Retinal pigment epithelial cell (primary cell): ENCODE measurements at places on chromosomes 1 and 21.

DNA sequence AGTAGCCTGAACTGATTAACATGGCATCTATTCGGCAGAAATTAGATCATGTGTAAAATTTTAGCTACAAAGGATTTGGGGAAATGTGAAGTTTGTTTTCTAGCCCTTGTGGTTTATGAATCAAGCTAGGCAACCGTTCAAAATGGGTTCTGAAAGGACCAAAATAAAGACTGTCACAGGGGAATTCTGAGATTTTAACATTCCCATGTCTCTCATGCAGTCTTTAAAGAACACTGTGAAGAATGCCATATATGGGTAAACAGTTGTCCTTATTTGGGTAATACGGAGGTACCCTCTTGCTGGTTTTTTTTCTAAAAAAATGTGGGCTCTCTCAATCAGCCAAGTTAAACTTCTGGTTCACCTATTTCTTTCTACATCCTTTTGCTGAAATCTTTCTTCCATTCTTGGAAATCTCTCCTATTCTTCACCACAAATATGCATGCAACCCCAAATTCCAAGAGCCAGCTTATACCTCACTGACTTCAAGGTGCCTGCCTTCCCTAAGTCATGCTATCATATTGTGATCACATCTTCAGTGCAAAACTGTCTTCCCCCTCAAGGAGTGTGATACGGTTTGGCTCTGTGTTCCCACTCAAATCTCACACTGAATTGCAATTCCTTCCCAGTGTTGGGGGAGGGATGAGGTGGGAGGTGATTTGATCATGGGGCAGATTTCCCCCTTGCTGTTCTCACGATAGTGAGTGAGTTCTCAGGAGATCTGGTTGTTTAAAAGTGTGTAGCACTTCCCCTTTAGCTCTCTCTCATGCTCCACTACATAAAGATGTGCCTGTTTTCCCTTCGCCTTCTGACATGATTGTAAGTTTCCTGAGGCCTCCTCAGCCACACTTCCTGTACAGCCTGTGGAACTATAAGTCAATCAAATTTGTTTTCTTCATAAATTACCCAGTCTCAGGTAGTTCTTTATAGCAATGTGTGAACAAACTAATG, 308.7 kb downstream of the TTLL7 start:
- no peak for DNase-seq

DNA sequence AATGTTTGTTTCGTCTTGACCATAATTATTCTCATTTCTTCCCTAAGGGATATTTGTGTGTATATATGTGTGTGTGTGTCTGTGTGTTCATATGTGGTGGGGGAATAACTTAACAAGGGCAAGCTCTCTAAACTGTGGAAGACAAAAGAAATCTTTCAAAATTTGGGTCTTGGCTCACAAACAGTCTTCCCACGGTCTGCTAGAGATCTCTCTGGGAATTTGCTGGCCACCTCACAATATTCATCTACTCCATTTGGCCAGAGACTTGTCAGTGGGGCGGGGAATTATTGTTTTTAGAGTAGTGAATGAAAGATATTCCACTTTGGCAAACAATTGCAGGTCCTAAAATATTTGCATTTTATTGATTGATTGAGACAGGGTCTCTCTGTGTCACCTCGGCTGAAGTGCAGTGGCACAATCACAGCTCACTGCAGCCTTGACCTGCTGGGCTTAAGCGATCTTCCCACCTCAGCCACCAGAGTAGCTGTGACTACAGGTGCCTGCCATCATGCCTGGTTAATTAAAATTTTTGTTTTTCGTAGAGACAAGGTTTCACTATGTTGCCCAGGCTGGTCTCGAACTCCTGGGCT, 8.0 kb upstream of the EIF2B3 start:
- DNase-seq, result no peak

DNA sequence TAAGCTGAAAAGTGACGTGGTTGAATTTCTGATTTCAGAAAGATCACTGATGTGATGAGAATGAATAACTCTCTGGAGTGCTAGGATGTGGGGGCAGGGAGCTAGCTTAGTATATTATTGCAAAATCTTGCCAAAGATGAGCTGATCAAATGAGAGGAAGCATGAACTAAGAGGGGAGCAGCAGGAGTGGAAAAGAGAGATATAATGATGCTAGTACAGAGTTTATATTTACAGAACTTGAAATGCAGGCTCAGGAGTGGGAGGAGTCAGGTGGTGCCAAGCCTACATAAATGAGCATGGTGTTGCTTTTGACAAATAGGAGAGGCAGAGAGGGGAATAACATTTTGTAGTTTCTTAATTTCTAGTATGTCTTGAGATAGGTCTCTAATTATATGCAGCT, 38.1 kb upstream of the NBL1 start:
- no peak for DNase-seq

GRCh38 chr1:98766255-98766654, 104.7 kb downstream of the SNX7 start:
- DNase-seq, result no peak

- DNase-seq, result no peak
Observed at GRCh38 chr1:37147906-37148305, 113.6 kb upstream of the GRIK3 start.

- no peak for DNase-seq
Observed at GRCh38 chr1:200262326-200262965, 147.4 kb downstream of the ZNF281 start.

- no peak for DNase-seq
Observed at GRCh38 chr1:75431843-75432242, 179.1 kb downstream of the SLC44A5 start.

DNA sequence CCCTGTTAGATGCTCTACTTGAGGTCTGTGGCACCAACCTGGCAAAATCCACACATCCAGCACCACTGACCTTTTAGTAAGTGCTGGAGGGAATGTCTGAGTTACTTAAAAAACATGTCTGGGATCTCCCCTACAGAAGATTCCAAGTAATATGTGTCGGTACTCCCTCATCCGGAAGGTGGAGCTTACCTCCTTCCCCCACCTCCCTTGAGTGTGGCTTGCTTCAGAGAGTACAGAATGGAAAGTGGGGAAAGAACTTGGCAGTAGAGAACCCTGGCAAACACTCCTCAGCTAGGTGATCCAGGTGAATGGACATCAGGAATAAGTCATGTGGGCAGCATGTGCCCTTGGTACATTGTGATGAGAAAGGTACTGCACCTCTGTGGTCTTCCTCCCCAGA, 49.0 kb upstream of the BCAR3 start:
- no peak for DNase-seq

DNA sequence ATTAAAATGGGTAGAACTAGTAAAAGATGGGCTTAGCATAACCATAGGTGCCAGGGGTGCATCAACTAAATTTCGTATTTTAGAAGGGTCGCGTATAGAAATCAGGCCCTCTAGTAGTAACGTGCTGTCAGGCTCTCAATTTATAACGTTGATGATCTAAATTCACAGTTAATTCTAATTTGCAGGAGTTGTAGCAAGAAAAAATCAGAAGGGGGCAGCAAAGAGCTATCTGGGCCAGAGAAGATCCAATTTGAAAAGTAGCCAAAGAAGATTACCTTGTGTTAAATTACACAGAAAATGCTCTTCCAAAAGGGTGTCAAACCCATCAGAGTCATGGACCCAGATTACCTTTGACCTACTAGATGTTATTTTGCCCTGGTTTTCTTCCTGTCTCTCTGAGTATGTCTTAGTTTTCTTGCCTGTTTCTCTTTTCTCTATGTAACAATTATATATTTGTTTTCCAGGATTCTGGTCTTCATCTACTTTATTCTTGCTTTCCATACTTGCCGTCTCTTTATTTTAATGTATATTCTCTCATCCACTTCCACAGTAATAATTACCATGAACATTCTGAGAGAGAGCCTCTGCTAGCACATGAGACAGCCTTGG, 1030.9 kb downstream of the AMY1C start:
- no peak for DNase-seq

DNA sequence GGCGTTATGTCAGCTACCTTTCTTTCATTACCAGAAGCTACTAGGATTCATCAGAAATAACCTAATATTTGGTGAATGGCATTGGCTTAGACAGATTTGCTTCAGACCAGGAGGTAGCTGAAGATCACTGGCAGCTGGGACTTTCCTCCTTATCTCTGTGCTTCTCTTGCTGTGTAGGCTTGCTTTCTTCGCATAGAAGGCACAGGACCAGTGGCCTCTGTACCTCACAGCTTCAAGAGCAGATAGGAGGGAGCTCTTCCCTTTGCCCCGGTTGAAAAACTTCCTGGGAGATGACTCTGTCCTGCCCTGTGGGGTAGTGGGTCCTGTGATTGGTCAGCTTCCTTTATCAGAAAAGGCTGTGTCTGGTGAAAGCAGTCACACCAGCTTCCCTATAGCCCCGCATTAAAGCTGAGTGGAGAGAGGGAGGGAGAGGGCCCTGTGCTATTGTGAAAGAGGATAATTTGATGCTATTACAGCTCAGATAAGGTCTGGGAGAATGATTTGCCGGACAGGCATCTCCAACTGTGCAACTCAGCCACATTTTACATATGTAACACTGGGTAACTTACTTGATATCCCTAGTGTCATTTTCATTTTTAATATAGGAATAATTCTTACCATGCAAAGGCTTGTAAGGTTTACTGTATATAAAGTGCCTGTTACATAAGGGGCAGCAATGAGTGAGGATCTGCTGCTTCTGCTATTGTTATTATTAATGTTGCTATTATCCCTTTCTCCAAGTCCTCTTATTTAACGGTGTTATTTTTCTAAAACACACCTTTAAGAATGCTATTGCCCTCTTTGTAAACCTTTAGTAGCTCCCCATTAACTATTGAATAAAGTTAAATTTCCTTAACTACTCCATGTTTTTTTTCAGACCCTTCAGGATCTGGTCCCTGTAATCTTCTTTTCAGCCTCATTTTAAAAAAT, 31.6 kb downstream of the OSBPL9 start:
- DNase-seq, result no peak

DNA sequence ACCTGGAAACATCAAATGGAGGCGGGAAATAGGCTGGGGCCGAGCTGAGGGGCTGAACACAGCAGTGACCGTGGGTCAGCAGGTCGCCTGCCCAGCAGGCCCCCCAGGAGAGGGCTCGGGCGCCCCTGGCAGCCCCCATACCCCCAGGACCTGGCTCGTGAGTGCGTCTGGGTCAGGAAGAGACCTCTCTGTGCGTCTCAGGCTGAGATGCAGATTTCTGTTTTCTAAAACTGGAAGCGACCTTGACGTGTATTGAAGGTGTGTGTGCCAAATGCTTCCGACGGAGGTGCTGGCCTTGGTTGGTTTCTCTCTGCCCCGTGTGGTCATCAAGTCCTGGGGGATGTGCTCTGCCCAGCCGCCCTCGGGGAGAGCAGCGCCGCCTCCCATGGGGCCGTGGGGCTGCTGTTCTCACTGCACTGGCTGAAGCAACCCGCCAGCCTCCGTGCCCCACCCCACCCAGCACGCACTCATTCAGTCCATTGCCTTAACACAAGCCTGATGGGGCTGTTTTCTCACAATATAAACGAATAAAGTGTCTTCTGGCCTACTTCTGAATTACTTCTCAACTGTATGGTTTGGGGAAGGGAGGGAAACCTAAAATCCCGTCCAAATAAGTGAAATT, 7.4 kb downstream of the PEX10 start:
- DNase-seq, result no peak

GRCh38 chr1:29551123-29551936, 315.0 kb downstream of the PTPRU start:
- DNase-seq, result no peak

- DNase-seq, result peak; percentile 56
Observed at GRCh38 chr1:172351754-172352161, 68.7 kb upstream of the C1orf105 start.

- DNase-seq, result no peak
Observed at GRCh38 chr1:214219902-214220301, 61.1 kb upstream of the SMYD2 start.

DNA sequence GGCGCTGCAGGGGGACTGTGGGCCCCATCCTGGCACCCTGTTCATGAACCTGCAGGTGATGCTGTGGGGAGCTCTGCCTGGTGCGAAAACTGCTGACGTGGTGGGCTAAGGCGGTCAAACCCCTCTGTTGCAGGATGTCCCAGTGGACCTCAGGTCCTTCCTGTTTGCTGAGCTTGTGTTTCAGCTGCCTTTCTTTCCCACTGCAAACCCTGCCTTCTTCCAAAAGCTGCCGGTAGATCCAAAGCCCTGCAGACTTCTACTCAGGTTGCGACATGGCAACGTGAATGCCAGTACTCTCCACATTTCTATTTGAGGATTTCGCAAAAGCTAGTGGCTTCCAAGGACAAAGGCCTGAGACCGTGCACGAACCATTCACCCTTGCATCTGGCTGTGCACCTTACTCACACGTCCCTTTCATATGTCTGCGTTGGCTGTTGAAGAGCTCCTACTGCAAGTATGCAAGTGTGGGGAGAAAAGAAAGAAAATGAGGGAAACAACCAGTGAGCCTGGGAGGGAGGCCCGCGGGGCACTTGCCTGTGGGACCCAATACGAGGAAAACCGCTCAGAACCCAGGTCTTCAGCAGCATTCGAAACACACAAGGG, 6.2 kb upstream of the RRP1 start:
- DNase-seq, result no peak

GRCh38 chr1:150973836-150974579, 627 bp downstream of the CERS2 start:
- DNase-seq, result no peak

DNA sequence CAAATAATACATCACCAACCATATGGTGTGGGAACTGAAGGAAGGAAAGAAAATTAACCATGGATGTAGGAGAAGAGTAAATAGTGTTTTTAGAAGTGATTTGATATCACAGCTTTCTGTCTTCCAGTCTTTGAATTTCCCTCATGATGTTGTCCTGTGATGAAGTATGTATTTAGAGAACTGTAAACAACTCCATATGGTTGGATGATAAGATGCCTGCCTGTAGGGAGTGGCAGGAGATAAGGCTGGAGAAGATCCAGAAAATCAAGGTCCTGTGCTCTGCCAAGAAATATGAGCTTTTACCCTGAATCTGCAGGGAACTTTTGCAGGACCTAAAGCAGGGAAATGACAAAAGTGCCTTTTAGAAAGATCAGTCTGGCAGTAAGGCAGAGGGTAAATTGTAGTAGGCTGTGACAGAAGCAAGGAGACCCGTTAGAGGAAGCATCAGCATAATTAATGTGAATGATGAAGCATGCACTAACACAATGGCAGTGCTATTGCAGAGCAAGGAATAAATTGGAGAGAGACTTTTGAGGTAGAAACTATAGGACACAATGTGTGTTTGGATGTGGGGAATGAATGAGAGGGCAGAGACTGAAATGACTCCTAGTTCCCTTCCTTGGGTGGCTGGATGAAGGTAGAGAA, 21.9 kb downstream of the CEPT1 start:
- no peak for DNase-seq

GRCh38 chr1:236733653-236734052, 47.4 kb downstream of the ACTN2 start:
- no peak for DNase-seq

DNA sequence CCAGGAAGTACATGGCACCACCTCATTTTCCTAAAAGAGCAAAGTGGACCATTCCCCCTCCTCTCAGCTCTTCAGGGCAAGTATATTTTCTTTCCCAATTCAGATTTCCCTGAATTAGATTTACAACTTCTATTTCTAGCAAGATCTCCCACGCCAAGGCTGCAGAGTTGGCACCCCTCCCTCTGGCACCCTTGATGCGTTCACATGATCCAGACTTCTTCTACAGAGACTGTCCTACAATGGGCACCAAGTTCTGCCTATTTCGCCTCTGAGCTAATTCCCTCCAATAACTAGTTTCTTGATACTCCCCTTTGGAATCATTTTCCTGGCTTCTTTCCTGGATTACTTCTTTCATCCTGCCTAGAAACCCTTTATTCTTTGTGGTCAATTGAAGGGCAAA, 122.0 kb downstream of the CDC7 start:
- DNase-seq, result no peak
